DMS79 (cell line): ENCODE measurements at places on chromosomes 4 and X.

DNA sequence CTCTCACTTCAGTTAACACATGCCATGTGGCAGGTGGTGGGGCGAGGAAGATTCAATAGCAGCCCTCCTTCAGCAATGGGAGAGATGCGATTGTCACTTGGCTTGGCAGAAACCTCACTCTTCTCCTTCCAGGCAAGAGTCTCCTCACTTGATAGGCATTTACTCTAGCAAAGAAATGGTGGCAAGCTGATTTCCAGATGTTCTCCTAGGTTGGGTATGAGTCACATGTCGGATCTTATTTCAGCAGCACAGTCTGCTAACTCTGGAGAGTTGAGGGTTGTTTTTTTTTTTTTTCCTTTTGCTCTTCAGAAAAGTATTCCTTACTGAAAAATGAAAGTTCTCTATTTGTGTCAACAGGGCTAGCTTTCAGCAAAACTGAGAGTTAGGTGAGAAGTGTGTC is 119.5 kb upstream of the CHRDL1 start:
- DNase-seq = no peak

- no peak for DNase-seq
Measured at GRCh38 chrX:2715066-2715600, 24.0 kb downstream of the CD99 start.

GRCh38 chr4:42167709-42168108 is 15.3 kb upstream of the BEND4 start:
- DNase-seq = no peak

DNA sequence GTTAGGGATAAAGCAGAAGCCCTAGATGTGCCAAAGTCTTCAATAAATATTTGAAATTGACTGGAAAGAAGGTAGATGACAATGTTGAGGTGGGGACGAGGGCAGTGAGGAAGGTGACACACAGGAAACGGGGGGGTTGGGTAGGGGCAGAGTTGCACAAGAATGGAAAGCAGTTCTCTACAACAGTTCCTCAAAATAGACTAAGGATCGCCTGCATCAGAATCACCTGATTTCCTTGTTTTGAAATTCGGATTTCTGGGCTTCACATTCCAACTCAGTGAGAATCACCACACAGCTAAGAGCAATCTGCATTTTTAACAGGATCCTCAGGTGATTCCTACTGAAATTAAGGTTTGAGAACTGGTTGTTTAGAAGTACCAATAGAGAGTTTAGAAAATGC is 70.6 kb downstream of the ARFIP1 start:
- no peak for DNase-seq

- DNase-seq = peak; percentile 84
Measured at GRCh38 chr4:304969-305680, at the start of gene ZNF732. Gene ZNF732, minus strand, starts transcription at chr4:305474. Its CDS starts 164 bp downstream, at chr4:305310.

DNA sequence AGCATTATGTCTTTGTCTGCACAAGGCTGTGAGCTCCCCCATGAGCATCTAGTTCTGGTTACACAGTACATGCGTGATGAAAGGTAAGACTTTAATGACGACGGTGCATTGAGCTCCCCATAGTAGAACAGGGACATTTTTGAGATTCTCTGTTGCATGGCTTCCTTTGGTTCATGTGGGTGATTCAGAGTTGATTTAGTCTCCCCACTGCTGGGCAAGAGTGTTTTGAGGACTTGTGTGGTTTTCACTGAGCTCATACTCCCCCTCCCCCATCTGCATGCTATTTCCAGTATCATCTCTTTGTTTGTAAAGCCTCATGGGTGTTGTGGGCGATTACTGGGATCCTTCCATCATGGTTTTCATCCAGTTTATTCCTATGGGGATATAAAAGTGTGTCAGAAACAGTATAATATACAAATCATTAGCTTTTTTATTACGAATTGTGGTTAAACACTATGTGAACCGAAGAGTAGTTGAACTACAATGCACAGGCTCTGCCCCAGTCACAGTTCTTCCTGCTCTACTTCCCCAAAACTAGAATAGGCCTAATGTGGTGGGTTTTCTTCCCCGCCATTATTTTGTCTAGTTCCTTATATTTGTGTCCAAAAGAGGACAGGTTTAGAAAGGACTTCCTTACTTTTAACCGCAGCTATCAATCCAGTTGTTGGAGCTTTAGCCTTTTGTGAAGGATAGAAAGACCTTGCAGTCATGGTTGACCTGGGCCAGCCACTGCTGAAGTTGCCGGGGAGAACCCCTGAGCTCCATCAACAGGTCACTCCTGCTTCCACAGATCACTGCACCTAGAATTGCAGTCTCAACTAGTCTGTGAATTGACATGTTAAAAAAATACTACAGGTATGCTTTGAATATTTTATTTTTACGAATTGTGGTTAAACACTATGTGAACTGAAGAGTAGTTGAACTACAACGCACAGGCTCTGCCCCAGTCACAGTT is 30.4 kb downstream of the KIT start:
- peak; percentile 29 for DNase-seq

- no peak for DNase-seq
Measured at GRCh38 chrX:16838202-16839066, 31.7 kb downstream of the RBBP7 start.

DNA sequence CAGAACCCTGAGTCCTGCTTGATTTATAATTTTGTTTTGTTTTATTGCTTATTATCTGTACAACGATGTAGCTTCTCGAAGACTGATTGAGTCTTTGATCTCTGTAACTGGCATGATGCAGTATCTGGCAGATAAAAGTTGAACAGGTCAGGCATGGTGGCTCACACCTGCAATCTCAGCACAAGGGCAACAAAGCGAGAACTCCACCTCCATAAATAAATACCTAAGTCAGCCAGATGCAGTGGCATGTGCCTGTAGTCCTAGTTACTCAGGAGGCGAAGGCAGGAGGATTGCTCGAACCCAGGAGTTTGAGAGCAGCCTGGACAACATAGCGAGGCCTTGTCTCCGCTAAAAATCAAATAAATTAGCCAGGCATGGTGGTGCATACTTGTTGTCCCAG is 15.7 kb upstream of the WDR19 start:
- no peak for DNase-seq

DNA sequence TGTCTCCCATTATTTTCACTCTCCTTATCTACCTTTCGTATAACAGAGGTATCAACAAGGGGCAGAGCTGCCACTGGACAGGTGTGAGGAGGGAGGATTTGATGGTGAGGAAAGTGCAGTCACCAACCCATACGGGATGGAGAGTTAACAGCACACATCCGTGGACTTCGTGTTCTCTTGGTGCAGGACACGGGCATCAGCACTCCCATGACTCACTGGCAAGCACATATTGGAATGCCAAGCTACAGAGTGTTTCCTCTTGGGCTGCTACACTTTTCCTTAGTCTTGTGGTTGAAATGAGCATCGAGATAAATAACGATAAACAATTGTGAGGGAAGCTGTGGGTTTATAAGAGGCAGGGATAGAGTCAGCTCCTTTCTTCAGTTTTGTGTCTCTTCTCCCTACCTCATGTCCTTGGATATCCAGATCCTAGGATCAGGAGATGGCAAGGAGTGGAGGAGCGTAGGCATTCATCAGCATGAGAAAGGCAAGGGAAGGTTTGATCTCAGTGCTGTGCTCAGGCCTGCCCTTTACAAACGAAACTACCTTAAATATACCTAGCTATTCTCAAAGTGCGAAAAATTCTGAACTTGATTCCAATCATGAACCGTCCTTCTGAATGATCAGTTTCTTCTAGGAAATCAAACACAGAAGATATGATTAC is 96.3 kb downstream of the ZNF827 start:
- no peak for DNase-seq

- no peak for DNase-seq
Measured at GRCh38 chrX:55874807-55875206, 157.3 kb downstream of the RRAGB start.

DNA sequence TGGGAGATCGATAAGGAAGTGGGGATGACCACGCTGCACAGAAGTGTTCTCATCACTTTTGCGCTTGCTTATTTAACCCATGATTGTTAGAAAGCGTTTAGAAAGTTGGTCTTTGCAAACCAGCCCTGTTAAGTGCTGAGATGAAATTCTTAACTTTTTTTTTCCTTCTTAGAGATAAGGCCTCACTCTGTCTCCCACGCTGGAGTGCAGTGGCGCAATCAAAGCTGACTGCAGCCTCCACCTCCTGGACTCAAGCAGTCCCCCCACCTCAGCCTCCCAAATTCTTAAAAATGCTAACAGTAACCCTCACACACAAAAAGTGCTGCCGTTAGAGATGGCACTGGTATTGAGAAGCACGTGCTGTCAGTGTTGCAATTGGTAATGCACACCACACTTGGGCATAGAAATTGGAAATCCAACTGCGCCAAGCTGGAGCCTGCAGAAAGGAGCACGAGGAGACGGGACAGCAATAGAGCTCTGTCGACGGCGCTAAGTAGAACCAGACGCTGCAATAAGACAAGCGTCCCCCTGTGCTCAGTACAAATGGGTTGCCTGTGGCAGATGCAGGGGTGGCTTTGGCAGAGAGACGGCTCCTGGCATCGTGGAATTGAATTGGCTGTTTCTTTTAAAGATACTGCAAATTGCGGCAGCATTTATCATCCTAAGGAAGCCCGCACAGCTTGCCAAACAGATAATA is 113.4 kb downstream of the TBL1X start:
- no peak for DNase-seq

GRCh38 chr4:7787681-7788141 is 151.9 kb downstream of the AFAP1 start:
- DNase-seq = no peak

- no peak for DNase-seq
Measured at GRCh38 chrX:41722214-41722613, 1.8 kb upstream of the GPR82 start.

DNA sequence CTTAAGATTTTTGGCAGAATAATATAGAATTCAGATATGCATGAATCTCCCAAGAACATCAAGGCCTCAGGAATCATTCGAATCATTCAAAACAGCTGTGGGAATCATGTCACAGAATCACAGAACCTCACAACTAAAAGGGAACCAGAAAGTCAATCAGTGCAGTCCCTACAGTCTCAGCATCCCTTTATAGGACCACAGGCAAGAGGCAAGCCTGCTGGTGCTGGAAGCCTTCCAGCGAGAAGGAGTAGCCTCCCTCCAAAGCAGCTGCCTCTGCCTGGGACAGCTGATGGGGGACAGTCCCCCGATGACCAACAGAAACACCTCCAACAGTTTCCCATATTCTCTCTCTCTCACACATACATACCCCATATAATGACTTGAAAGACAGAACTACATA is 20.7 kb downstream of the QDPR start:
- DNase-seq = no peak

- no peak for DNase-seq
Measured at GRCh38 chr4:152106113-152106763, 345.4 kb upstream of the GATB start.

GRCh38 chr4:81506731-81507130 is 35.0 kb upstream of the RASGEF1B start:
- no peak for DNase-seq

DNA sequence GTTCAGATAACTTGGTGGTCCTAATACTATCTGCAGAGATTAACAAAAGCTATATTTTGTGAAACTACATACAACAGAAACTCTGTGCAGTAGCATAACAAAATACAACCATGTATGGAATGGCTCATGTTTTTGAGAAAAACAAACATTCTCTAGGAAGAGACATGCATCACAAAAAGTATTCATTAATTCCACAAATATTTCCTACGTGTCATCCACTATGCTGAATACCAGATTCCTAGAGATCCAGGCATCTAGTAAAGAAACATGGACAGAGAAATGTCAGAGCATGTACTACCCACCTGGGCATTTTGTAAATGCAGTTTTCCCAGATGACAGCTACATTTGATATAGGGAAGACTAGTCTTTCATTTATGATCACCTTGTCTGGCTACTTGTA is 248.1 kb downstream of the OPHN1 start:
- no peak for DNase-seq

DNA sequence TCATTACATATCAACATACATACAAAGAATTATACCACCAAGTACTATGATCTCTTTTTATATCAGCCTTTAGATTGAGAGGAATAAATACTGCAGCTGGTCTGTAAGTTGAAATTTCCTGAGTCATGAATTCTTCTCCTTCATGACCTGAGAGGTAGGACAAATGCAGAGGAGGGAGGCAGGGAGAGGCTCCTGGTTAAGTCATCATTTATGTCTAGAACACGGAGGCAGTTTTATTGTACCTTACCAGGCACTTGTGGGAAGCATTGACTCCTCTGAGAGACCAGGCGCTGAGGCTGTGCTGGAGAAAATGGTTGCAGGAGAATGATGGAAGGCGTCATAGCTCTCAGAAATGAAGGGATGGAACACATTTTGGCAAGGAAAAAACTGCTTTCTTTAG is 12.5 kb upstream of the CASK start:
- DNase-seq = no peak

DNA sequence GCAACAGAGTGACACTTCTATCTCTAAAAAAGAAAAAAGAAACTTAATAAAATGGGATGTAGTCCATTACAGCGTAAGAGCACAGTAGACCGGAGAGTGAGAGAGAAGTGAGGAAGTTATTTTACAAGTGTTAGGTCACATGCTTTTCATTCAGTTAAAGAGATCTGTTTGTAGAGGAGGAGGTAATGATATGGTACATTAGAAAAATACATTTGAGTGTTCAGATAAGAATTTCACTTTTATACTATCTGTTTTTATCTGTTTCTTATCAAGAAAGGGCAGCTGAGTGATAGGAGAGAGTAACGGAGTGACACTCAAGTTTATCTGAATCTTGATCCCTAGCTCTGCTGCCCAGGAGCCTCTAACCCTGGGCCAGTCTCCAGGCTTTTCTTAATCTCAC is 38.9 kb downstream of the FNIP2 start:
- DNase-seq = no peak

GRCh38 chr4:139300431-139301112 is 733 bp upstream of the NAA15 start:
- DNase-seq = no peak

DNA sequence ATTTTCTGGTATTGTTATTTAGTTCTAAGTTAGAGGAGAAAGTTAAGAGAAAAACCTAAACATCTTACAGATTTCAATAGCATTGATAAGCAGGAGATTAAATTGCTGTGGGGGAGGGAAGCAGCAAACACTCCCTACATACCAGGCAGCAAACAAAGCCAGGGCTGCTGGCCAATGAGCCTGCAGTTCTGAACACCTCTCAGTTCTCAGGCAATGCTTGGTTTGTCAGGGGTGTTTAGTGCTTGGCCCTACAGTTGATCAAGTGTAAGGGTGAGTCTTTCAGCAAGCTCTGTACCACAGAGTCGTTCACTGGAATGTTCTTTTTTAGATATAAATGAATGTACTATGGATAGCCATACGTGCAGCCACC is 38.6 kb downstream of the EGFL6 start:
- DNase-seq = peak; percentile 1

GRCh38 chr4:150769248-150769647 is 187.3 kb downstream of the MAB21L2 start:
- DNase-seq = no peak

GRCh38 chr4:158350161-158350560 is 139.9 kb downstream of the TMEM144 start:
- no peak for DNase-seq

DNA sequence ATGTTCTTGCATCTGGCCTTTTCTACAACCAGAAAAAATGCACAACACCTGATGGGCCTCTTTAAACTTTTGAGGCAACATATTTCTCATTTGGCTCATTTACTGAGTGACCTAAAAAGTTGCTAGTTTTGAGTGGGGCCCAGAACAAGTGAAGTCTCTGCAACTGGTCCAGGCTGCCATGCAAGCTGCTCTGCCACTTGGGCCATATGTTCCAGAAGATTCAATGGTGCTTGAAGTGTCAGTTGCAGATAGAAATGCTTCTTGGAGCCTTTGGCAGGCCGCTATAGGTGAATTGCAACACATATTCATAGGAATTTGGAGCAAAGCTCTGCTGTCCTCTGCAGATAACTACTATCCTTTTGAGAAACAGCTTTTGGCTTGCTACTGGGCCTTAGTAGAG is 66.4 kb upstream of the RLIM start:
- DNase-seq = no peak
